ENCODE measurements at places on chromosomes 2 and 18.

DNA sequence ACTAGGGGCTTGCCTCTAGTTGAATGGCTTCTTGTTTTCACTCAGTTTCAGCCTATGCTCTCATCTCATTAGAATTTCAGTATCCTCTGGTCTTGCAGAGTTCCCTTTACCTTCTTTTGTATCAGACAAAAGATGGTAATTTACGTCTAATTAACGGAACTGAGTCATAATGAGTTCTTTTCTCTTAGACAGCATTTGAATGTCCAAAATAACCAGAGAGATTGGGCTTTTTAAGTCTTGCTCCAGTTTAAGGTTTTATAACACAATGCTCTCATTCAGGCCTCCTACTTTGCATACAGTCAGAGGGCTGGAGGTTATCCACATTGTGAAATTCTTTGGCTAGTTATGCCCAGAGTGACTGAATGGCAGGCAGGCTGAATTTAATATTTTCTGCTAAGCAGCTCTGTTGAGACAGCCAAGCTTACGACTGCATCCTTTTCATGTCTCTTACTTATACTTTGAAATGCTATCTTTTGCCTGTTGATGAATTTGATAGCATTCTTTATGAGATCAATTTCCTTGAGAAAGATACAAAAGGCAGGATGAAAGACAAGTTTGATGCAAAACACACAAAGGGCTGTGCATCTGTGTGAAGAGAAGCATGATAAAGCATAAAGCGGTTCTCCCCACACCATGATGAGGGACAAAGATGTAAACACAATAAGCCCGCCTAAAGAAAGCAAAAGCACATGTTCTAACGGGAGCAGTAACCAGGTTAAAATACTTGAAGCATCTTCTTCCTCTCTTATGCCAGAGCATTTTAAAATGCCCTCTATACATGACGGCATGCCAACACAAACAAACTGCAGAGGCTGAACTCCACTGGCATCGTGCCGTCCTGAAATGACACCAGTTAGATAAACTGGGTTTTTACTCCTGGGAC is 90.0 kb downstream of the CDH2 start:
- no peak for DNase-seq

DNA sequence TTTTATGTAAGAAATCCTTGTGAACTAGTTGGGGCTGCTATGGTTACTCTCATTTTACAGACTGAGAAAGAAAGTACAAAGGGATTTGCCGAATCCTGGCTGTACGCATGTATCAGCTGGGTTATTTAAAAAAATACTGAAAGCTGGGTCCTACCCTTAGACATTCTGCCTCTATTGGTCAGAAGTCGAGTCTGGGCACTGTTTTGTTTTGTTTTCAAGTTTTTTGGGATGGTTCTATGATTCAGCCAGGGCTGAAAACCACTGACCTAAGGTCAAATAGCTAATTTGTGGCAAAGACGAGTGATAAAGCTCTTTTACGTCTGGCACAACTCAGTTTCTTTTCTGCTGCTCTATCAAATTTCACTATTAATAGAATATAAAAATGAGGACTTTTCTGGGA is 5.9 kb upstream of the SLC8A1 start:
- no peak for DNase-seq

DNA sequence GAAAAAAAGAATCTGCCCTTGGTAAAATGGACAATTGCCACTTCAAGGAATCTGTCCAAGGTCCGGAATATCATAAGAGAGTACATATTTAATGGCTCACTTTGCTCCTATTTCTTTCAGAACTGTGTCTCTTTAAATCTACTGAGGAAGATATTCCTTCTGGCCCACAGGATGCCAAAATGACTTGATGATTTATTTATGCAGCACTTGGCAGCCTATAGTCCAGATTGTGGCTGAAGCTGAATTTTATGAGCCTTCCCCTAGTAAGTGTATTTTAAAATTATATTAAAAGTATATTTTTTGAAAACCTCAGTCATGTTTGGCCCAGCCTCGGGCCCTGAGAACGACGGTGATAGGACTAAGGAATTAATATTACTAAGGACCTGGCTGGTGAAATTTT is 465.1 kb upstream of the HNRNPA3 start:
- no peak for DNase-seq

GRCh38 chr2:31504311-31504710 is 76.4 kb downstream of the SRD5A2 start:
- no peak for DNase-seq

GRCh38 chr2:152646775-152647174 is 70.5 kb downstream of the PRPF40A start:
- DNase-seq, result no peak

DNA sequence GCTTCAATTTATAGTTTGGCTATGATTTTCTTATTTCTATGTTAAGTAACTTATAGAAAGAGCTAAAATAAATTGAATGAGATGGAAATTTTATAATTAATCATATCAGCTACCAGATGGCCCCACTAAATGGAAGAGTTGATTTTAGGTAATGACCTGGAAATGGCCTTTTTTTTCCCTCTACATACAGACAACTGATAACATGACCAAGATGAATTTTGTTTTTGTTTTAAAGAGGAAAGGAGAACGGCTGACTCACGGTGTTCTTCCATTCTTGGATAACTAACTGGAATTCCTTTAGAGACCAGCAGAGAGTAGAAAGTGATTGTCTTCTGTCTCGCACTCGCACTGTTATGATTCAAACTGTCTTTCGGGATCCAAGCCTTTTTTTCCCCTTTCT is 91.0 kb downstream of the TMEM185B start:
- no peak for DNase-seq

DNA sequence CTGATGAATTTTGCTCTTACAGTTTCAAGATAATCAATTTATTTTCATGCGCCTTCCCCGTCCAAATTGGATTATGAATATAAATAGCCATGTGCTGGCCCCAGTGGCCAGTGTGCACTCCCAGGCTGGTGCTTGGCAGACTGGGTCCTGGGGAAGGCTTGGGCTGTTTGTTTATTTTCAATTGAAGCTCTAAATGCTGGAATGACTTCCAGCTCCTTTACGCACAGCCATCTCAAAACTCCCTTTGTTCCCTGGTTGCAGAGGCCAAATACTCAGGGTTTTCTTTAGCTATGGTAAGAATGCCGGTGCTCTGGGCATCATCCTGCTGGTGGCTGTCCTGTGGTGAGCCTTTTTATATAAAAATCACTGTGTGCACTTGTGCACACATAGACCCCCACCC is 131.5 kb downstream of the PRKCE start:
- DNase-seq, result no peak

- DNase-seq, result peak; percentile 9
Measured at GRCh38 chr2:164498836-164499235, 122.4 kb downstream of the GRB14 start.

DNA sequence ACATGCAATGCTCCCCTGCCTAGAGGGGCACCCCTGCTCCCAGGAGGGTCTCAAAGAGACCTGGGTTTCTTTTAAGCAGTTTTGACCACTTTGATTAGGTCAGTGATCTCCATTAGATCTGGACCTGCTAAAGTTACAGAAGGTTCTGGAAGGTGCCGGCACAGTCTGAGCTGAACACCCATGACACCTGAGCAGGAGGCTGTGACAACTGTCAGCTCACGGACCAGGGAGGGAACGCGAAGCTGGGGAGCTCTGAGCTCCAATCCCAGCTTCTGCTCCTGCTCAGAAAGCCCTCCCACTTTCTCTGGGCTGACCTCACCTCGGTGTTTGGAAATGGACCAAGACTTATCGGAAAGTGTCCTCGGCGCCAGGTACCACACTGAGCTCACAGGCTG is 113.8 kb downstream of the NFATC1 start:
- DNase-seq, result no peak

DNA sequence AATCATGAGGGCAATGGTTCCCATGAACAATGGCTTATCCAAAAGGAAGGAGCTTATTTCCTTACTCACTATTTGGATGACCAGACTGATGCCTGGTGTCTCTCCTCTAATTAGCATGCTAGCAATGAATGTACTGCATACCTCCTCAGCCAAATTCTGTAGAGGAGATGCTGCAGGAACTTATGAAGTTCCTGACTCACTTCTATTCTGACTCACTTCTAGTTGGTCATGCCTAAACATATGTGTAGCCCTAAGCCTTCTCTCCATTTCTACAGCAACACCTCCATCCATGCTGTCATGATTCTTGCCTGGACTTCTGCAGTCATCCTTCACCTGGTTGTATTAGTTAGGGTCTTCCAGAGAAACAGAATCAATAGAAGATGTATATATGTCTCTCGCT is 59.9 kb upstream of the MRPS9 start:
- no peak for DNase-seq

DNA sequence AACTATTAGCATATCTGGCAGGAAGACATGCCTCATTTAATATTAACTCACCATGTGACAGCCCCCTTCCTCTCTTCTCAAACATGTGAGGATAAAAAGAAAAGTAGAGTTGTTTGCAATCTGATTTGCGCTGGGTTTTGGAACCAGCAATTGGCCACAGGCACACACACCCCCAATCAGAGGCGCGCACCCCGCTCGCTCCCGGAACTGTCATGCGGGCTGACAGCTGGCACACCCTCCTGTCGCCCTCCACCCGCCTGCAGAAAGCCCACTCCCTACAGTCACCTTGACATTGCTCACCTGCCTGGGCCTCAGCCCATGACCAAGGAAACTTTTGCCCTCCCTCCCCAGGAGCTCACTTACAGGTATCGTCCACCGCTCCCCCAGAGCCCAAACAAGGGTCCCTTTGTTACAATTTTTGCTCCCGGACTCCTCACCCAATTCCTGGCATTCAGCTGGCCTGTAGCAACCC is 1.1 kb downstream of the COBLL1 start:
- peak; percentile 70 for DNase-seq

GRCh38 chr18:3689986-3690763 is 240.2 kb downstream of the TGIF1 start:
- no peak for DNase-seq

- no peak for DNase-seq
Measured at GRCh38 chr2:18346874-18347273, 213.6 kb downstream of the RDH14 start.

DNA sequence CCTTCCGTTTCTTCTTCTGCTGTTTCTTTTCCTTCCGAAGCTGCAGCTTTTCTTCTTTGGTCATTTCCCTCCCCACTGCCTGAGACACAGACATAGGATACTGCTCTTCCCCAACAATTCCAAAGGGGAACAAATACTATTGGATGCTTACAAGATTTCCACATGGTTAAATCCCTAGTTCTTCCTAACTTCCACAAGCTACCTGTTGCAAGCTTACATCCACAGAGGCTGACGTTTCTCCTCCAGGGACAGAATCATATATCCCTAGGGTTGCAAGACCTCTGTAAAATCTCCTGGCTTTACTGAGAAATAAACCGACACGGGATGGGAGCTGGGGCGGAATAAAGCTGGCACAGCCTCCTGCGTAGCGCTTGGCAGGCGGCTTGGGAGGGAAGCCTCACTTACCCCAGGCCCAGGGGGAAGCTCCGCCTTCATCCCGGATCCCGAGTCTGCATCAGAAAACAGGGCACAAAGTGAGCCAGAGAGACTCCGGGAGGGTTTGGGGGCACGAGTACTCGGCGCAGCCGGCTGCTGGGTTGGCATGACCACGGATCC is 590 bp downstream of the EIF2B4 start:
- DNase-seq, result peak; percentile 53

- no peak for DNase-seq
Measured at GRCh38 chr18:23058746-23059415, 76.4 kb upstream of the CABLES1 start.

DNA sequence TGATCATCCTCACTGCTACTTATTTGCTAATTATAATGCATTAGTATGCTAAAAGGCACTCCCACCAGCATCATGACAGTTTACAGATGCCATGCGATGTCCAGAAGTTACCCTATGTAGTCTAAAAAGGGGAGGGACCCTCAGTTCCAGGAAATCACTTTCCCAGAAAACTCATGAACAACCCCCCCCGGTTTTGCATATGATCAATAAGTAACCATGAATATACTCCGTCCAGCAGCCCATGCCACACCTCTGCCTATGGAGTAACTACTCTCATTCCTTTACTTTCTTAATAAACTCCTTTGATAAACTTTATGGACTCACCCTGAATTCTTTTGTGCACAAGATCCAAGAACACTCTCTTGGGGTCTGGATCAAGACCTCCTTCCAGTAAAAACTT is 86.8 kb downstream of the MALT1 start:
- DNase-seq, result no peak

- DNase-seq, result peak; percentile 89
Measured at GRCh38 chr2:21251216-21251980, 127.6 kb downstream of the TDRD15 start.

DNA sequence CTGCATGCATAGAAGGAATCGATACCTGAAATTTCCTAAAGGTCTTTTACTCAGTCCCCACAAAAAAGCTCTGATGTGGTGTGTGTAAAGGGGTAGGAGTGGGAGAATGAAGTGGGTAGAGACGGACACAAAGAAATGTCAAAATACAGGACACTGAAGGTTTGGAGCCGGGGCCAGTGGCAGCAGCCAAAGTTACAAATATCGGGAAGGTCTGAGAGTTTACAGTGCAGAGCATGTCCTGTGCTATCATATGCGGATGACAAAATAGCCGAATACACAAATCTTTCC is 89.9 kb upstream of the STON1 start:
- no peak for DNase-seq

DNA sequence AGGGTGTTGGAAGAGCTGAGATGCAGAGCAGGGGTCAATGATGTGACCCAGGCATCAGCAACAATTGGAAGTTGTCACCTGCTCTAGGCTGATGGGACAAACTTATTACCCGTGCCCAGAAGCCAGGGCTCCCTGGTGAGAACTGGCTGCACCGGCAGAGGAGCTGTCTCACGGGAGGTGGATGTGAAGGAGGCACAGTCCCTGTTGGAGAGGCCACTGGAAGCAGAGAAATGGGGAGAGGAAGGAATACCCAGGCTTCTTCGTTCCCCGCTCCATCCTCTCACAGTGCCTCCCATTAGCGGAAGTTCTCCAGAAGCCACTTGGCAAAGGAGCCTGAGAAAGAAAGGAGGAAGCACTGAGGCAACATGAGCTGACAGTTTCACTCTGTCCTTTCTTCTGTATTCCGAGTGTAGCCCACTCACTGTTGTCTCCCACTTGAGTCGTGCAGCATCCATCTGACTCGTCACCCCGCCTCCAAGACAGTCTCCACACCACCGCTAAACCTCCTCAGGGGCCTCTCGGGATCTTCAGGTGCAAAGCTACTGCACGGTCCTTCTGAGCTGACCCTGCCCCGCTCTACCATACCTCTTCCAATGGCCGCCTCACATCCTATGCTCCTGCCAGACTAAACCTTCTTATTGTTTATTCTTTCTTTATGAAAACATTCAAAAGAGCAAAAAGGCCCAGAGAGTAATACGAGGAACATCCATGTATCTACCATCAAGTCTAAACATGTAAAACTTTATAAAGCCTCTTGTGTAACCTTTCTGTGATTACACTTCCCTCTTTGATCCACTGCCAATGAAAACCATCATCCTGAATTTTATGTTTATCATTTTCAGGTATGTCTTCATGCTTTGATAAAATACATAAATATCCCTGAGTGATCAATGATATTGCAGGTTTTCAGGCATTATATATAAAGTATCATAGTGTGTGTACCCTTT is 19.1 kb upstream of the AFTPH start:
- no peak for DNase-seq

DNA sequence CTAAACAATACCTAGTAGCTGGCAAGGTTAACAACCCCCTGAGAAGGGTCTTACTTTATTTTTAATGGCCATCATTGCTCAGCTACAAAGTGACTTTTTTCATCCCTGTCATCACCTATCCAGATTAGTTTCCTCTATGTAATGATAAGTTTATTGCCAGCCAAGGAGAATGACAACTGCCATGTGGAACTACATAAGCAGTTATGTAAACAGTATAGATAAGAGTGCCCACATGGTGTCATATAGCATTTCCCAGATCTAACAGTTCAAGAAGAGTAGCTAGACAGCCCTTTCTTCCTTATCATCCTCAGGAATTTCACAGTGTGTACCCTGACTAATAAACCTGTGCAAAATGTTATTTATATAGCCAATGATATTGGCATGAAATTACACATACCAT is 240.2 kb upstream of the PIK3C3 start:
- DNase-seq, result no peak

All from NCI-H345 (cell line).